Right atrium auricular region (tissue), 2 donors: ENCODE measurements at places on chromosomes 5 and 9.

DNA sequence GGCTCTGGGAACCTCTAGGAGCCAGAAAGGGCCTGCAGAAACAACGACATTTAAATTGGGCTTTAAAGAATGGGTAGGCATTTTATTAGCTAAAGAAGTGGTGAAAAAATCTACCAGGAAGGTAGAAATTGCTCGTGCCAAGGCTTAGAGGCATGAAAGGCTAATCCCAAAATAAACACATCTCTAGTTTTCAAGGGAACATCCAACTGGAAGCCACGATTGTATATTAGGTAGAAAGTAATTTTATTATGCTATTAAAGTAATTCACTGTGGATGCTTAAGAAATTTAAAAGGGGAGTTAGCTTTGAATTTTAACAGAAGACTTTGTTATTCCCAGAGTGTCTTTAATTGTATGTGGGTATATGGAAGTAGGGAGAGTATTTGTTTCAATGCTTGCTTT, 17.5 kb upstream of the CNTLN start:
- no peaks in the 10 kb centered on the region for H3K27me3 ChIP-seq
- no peak for DNase-seq
- H3K36me3 ChIP-seq = no peaks in the 10 kb centered on the region
- no peaks in the 10 kb centered on the region for H3K4me1 ChIP-seq
- H3K4me3 ChIP-seq = no peak overlapping the region

GRCh38 chr9:136654820-136655535, 7.7 kb upstream of the EGFL7 start:
- no peak for DNase-seq
- no peak overlapping the region for H3K4me3 ChIP-seq
- no peaks in the 10 kb centered on the region for H3K27me3 ChIP-seq
- H3K27ac ChIP-seq = peak overlapping the region; percentile 78
- peaks cover 28% of the 10 kb centered on the region for H3K4me1 ChIP-seq
- no peaks in the 10 kb centered on the region for H3K36me3 ChIP-seq

DNA sequence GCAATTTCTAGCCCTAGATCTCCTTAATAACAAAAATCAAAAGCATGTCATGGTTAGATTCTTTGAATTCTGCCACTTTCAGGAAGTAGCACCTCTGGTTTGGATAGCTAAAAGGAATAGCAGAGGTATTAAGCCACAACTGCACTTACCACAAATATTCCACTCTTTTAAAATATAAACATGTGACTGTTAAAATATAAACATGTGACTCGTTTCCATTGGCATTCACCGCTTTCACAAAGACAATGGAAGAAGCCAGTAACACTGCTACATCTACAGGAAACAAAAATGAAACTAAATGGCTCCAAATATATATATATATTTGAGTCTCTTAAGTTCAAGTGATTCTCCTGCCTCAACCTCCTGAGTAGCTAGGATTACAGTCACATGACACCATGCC, 222.9 kb downstream of the ARL15 start:
- no peaks in the 10 kb centered on the region for H3K36me3 ChIP-seq
- H3K27ac ChIP-seq = no peak overlapping the region
- no peaks in the 10 kb centered on the region for H3K27me3 ChIP-seq
- H3K4me1 ChIP-seq = no peaks in the 10 kb centered on the region
- no peak overlapping the region for H3K4me3 ChIP-seq

- no peaks in the 10 kb centered on the region for H3K27me3 ChIP-seq
- H3K4me1 ChIP-seq = peaks cover 18% of the 10 kb centered on the region
- no peaks in the 10 kb centered on the region for H3K36me3 ChIP-seq
- peak overlapping the region; percentile 70 for H3K4me3 ChIP-seq
- DNase-seq = no peak
- H3K27ac ChIP-seq = peak overlapping the region; percentile 85
Measured at GRCh38 chr5:126777257-126777974, 480 bp downstream of the LMNB1 start.

DNA sequence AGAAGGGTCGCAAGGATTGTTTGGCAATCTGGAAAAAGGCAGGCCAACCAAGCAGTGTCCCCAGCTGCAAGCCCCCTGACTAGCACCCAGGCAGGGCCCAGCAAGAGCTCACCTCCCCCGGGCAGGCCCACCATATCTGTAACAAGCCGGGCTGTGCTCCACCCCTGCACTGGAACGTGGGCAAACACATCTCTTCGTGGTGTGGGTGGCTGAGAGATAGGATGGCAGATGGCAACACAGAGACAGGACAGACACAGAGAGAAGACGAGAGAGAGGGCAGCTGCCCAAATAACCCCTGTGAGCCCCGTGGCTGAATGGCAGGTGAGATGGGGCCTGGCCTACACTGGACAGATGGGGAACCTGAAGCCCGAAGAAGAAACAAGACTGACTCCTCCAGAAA, 9.4 kb downstream of the BBLN start:
- no peak overlapping the region for H3K27ac ChIP-seq
- no peaks in the 10 kb centered on the region for H3K4me1 ChIP-seq
- H3K4me3 ChIP-seq = no peak overlapping the region

- no peaks in the 10 kb centered on the region for H3K4me1 ChIP-seq
- DNase-seq = no peak
- no peak overlapping the region for H3K27ac ChIP-seq
- H3K27me3 ChIP-seq = no peaks in the 10 kb centered on the region
- no peak overlapping the region for H3K4me3 ChIP-seq
Measured at GRCh38 chr9:97767891-97768290, 70.8 kb upstream of the XPA start.

DNA sequence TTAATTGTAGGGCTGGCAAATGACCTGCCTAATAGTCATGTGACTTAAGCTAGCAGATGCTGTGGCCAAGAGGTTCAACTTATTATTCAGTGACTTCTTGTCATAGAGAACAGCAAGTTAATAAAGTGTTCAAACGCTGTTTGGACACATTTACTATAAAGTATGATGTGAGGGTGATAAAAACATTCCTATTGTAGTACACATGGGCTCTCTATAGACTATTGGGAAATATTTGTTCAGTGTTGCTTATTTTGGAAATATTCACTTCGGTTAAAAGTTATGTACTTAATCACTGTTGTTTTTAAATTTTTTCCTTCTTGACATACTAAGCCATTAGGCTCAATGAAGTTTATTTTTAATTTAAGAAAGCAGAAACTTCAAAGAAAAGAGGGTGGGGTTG, 345.0 kb downstream of the NNT start:
- H3K27ac ChIP-seq = no peak overlapping the region
- H3K27me3 ChIP-seq = no peaks in the 10 kb centered on the region
- H3K4me1 ChIP-seq = no peaks in the 10 kb centered on the region

GRCh38 chr9:90343366-90343765, 299.3 kb downstream of the DIRAS2 start:
- no peak for DNase-seq
- H3K4me3 ChIP-seq = no peak overlapping the region
- no peaks in the 10 kb centered on the region for H3K36me3 ChIP-seq
- H3K27ac ChIP-seq = no peak overlapping the region
- H3K27me3 ChIP-seq = no peaks in the 10 kb centered on the region
- no peaks in the 10 kb centered on the region for H3K4me1 ChIP-seq

DNA sequence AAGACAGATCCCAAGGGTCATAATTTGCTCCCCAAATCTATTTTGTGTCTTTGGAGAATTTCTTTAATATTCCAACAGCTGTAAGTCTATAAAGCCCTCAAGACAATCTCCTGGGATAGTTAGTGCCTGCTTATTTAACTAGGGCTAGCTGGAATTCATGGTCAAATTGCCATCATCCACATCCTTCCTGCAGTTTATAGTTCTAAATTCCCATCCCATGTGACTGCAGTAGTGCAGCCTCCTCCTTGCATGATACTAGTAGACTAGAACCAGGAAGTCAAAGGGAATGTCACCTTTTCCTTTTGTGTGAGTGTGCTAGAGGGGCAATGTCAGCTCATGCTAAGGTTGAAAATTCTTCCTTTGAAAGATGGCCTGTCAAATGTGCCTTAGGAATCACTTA, 214.8 kb upstream of the PIK3R1 start:
- H3K27ac ChIP-seq = no peak overlapping the region
- peaks cover 11% of the 10 kb centered on the region for H3K4me1 ChIP-seq
- H3K27me3 ChIP-seq = no peaks in the 10 kb centered on the region
- H3K4me3 ChIP-seq = no peak overlapping the region

DNA sequence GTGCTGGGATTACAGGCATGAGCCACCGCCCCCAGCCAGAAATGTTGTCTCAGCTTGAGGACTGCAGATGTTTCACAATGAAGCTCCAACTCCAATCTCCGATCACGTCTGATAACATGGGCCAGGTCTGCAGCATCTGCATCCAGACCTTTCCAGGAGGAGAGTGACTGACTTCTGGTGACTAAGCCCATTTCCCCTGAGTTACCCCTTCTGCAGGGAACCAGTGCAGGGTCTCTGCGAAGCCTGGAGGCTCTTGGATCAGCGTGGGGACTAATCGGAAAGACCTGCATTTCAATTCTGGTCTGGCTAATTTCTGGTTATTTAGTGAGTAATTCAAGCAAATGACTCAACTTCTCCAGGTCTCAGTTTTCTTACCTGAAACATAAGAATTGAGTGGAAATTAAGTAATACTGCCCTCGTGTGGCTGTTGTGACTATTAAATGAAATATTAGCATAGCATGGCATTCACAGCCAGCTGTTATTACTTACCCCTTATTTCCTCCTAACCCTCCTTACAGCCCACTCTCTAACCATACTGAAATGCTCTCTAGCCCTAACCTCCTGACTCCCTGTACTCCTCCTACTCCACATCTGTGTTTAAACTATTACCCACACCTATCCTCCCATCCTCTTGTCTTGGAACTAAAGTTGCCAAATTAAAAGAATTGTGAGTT, 2.2 kb upstream of the GNPDA1 start:
- H3K36me3 ChIP-seq = no peaks in the 10 kb centered on the region
- DNase-seq = no peak
- no peaks in the 10 kb centered on the region for H3K27me3 ChIP-seq
- no peaks in the 10 kb centered on the region for H3K4me1 ChIP-seq
- no peak overlapping the region for H3K4me3 ChIP-seq
- H3K27ac ChIP-seq = no peak overlapping the region

- no peaks in the 10 kb centered on the region for H3K36me3 ChIP-seq
- no peaks in the 10 kb centered on the region for H3K4me1 ChIP-seq
- no peaks in the 10 kb centered on the region for H3K27me3 ChIP-seq
- no peak overlapping the region for H3K27ac ChIP-seq
- no peak overlapping the region for H3K4me3 ChIP-seq
Measured at GRCh38 chr5:109614301-109614700, 75.4 kb upstream of the MAN2A1 start.

- H3K27me3 ChIP-seq = no peaks in the 10 kb centered on the region
- H3K27ac ChIP-seq = no peak overlapping the region
- H3K4me3 ChIP-seq = no peak overlapping the region
Measured at GRCh38 chr5:11650936-11651335, 253.3 kb downstream of the CTNND2 start.

DNA sequence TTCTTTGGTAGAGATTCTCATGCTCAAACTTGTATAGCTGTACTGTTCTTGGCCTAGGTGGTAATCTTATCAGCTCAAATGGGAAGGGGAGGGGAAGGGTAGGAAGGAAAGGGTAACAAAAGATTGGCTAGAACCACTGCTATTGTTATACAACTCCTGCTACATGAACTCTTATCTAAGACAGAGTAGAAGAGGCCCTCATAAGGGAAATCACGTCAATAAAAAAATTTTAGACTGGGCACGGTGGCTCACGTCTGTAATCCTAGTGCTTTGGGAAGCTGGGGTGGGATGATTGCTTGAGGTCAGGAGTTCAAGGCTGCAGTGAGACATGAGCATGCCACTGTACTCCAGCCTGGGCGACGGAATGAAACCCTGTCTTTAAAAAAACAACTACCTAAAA, 15.9 kb downstream of the STOM start:
- peaks cover 95% of the 10 kb centered on the region for H3K4me1 ChIP-seq
- H3K27ac ChIP-seq = peak overlapping the region; percentile 98
- no peak overlapping the region for H3K4me3 ChIP-seq
- no peaks in the 10 kb centered on the region for H3K27me3 ChIP-seq
- no peak for DNase-seq

- H3K27ac ChIP-seq = no peak overlapping the region
- H3K4me3 ChIP-seq = no peak overlapping the region
- no peaks in the 10 kb centered on the region for H3K27me3 ChIP-seq
- H3K4me1 ChIP-seq = no peaks in the 10 kb centered on the region
- no peaks in the 10 kb centered on the region for H3K36me3 ChIP-seq
- no peak for DNase-seq
Measured at GRCh38 chr5:32514806-32515205, 70.3 kb upstream of the ZFR start.

- H3K4me1 ChIP-seq = no peaks in the 10 kb centered on the region
- no peak for DNase-seq
- no peaks in the 10 kb centered on the region for H3K36me3 ChIP-seq
- no peaks in the 10 kb centered on the region for H3K27me3 ChIP-seq
Measured at GRCh38 chr5:82815871-82816270, 261.3 kb downstream of the TMEM167A start.

DNA sequence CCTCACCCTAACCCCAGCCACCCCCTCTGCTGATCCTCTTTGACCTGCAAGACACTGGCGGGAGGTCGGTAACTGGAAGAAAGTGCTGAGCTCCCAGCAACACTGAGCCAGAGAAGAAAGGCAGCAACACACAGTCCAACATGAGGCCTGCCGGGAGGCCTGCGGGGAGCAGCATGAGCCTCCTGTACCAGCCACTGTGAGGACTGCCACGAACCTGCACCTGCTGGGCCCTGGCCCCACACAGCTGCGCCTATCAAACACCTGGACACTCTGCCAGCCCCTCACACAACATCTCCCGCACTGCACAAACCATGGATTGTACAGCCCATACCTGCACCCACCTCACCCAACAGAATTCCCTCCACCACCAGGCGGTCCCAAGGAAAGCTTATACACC, 18.3 kb downstream of the CAMK2A start:
- H3K27ac ChIP-seq = no peak overlapping the region
- H3K36me3 ChIP-seq = no peaks in the 10 kb centered on the region
- H3K27me3 ChIP-seq = no peaks in the 10 kb centered on the region
- H3K4me1 ChIP-seq = no peaks in the 10 kb centered on the region
- DNase-seq = no peak

DNA sequence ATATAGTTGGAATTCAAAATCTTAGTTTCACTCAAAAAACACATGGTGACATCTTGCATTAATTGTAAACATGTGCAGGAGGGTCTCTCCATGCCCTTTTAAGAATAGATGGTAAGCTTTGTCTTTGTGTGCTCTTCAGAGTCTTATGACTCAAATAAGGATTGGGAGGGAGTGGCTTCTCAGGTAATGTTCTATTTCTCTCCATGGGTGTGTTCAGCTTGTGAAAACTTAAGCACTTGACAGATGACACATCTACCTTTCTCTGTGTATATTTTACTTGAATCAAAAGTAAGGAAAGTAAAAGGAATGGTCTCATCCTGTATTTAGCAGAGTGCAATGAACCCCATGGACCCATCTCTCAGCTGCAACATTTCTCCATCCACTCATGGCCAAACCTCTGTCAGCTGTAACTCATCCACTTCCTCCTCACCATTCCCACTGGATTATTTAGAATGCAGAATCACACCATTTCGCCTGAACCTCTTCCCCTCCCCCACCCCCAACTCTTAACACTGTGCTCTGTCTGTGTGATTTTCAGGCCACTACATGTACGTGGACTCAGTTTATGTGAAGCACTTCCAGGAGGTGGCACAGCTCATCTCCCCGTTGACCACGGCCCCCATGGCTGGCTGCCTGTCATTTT, 82.1 kb downstream of the MAMDC2 start:
- H3K4me3 ChIP-seq = no peak overlapping the region
